Stimulated activated CD4-positive, alpha-beta T cell treated with anti-CD3 and anti-CD28 coated beads, TNF-alpha, amount 100 ng/mL, for 4 hours (primary cell): ENCODE measurements at places on chromosomes 3 and 15.

- no peak for DNase-seq
Observed at GRCh38 chr15:86155551-86155950, 75.9 kb downstream of the AGBL1 start.

DNA sequence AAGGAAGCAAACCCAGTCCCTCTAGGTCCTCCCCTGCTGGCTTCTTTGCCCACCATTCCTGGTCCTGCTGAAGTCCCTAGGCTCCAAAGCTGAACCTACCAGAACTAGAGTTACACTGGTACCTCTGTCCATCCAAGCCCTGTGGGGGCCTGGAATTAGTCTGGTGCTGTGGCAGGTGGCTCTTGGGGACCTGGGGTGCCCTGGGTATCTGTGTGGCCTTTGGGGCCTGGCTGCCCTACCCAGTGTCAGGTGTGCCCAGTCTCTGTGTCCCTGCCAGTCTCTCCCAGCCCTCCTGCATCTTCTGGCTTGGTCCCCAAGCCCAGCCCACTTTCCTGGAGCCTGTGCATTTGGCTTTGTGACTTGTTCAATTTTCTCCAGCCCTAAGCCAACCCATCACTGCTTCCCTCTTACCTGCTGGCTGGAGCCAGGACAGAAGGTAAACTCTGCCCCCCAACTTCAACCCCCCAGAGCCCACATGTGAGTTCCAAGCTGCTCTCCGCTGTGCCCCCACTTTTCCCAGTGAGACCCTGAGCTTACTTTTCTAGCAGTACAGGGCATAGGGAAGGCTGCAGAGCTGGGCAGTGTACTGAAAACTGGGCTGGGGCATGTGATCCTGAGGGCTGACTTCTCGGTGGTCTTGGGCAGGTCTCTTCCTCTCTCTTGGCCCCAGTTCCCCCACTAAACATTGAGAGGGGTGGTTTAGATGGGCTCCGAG is 28.3 kb upstream of the HHATL start:
- DNase-seq, result no peak

DNA sequence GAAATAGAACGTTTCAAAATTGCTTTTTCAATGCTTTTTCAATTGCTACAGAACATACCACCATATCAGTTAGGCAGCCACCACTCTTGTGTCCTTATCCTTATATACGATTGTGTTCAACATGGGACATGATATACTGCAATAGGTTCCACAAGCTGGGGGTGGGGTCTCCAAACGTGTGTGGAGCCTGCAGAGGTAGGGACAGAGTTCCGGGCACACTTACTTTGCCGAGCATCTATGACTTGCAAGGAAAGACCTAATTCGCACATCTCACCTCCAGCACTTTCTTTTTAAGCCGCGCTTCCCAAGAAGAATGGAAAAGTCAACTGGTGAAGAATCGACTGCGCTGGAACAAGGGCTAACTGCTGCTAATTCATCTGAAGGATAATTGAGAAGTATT is 39.6 kb upstream of the SFMBT1 start:
- DNase-seq, result no peak

DNA sequence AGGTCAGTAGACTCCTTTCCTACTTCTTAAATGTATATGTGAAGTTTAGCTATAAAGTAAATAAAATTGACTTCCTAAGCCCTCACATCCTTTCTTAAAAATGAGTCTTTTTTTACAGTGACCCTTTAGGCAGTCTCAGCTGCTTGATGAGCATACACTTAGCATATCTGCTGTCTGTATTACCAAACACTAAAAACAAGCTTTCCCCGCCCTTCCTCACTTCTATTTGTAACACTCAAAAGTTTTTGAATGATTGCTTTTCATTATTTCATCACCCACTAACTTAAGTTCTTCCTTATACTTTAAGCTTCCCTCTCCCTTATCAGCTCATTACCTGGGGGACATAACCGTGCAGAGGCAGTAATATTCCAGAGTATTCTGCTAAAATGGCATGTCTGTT is 89.4 kb downstream of the PLOD2 start:
- DNase-seq, result no peak

- no peak for DNase-seq
Observed at GRCh38 chr3:9499455-9500107, 54.0 kb downstream of the LHFPL4 start.

- no peak for DNase-seq
Observed at GRCh38 chr15:75186044-75186443, 15.6 kb upstream of the C15orf39 start.

DNA sequence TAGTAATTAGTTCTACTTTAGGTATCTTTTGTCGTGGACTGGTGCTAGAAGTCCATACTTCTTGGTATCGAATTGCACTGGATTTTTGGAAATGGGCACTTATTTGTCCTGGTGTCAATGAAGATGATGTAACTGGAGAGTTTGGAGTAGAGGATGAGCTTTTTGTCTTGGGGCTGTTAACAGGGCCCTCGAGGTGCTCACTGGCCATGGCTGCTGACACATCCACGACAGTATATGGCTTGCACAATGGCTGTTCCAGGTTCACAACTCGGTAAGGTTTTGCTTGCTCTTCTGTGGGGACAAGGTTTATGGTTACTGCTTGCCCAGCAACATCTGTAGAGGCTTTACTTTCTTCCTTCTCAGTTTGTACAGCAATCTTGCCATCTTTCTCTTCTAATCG is 109.4 kb upstream of the TSPAN3 start:
- no peak for DNase-seq

DNA sequence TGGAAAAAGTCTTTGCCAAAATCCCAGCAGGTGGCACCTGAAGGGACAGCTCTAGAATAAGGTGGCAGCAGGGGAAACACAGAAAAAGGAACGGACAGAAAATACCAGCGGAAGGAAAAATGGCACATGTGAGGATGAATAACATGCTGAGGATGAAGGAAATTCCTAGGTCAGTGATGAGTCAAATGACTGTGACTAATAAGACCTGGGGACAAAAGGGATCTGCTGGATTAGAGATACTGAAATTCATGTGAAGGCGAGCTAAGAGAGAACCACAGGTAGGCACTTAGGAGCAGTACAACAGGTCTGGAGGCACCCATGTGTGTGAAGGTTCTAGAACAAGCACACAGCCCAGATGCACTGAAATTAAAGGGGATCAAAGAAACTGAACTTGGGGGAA is 482.5 kb downstream of the FOXP1 start:
- DNase-seq, result no peak

DNA sequence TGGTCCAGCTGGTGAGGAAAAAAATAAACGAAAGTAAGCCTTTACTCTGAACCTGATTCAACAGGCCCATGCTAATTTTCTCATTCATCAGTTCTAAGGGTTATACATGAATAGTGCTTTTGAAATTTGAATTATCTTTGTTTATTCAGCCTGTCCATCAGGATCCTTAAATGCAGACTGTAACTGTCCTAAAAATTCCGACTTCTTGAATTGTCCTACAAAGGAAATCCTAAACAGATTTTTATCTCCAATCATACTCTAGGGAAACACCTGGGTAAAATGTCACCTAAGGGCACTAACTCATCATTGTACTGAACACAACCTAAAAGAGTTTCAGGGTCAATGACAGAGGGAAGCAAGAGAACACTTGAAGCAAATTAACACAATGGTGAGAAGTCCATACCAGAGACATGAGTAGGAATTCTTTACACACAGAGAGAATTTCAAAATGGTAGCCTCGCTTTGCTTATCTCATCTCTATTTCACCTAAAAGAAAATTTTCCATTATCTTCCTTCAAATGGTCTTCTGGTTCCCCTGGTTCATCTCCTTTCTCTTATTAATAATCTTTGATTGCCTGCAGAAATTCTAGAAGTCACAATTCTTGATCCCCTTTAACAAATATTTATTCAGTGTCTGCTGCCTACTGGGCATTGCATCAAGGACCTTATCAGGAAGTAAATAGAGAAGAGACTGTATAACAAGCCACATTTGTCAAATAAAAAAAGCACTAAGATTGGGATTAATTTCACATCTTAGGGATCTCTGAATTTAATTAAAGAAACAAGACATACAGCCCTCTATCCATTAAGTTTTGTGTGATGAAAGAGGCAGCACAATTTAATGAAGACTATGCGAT is 182.7 kb downstream of the MEIS2 start:
- DNase-seq, result no peak

GRCh38 chr15:87752250-87752951 is 504.1 kb downstream of the NTRK3 start:
- DNase-seq, result no peak

- no peak for DNase-seq
Observed at GRCh38 chr3:43074482-43074881, 31.4 kb downstream of the POMGNT2 start.

DNA sequence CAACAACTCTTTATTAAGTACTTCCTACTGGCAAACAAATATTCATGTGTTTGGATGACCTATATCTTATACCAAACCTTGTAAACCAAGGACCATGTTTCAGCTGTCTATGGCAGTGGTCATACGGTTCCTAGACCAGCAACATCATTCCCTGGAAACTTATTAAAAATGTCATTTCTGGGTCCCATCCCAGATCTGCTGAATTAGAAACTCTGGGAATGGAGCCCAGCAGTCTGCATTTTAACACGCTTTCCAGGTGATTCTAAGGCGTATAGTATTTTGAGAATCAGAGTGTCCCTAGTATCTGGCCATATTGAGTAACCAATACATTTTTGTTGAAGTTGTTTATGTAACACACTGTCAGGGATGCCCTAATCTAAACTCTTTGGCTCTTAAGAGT is 363.4 kb upstream of the LRRC3B start:
- no peak for DNase-seq

- no peak for DNase-seq
Observed at GRCh38 chr3:187758318-187758955, 13.2 kb upstream of the BCL6 start.

GRCh38 chr3:14461748-14462324 is 59.4 kb downstream of the SLC6A6 start:
- peak; percentile 7 for DNase-seq

DNA sequence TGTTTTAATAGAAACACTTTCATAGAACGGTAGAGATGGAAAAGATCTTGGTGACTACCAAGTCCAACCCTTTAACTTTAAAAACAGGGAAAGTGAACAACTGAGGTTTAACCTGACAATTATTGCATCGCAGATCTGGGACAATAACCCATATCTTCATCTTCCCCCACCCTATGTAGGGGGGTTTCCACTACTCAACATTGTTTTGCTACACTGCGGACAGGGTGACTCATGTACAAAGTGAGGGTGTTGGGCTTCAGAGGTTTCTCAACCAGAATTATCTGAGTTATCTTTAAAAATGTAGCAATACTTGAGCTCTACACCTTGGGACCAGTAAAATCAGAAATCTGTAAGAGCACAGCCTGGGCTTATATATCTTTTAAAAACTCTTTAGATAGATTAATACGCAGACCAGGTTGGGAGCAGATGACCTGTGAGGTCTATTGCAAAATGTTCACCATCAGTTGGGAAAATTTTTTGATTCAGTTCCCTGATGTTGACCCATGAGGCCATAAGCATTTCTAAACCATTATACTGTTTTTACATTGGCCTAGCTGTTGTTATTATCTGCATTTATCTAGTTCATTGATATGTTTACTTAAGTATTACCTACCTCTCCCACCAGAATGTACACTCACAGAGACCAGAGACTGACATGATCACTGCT is 103.6 kb upstream of the ICE2 start:
- no peak for DNase-seq

DNA sequence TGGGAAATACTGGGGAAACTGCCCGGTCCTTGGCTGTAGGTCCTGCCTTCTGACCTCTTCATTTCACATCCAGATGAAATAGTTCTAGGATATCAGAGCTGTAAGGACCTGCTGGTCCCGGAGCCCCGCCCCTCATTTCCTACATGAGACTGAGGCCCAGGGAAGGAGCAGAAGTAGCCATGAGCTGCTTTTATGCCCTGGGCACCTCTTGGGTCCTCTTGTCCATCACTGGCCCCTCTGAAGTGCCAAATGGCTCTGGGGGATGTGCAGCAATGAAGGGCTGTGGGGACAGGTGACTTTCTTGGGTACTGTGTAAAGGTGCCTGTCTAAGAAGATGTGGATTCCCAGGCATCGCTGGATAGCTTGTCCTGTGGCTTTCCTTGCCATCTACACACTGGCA is 40.3 kb upstream of the ESYT3 start:
- DNase-seq, result no peak

GRCh38 chr3:50353245-50354004 is 2.8 kb downstream of the CYB561D2 start:
- DNase-seq, result no peak

GRCh38 chr3:73490453-73491286 is 134.1 kb downstream of the PDZRN3 start:
- DNase-seq, result no peak

DNA sequence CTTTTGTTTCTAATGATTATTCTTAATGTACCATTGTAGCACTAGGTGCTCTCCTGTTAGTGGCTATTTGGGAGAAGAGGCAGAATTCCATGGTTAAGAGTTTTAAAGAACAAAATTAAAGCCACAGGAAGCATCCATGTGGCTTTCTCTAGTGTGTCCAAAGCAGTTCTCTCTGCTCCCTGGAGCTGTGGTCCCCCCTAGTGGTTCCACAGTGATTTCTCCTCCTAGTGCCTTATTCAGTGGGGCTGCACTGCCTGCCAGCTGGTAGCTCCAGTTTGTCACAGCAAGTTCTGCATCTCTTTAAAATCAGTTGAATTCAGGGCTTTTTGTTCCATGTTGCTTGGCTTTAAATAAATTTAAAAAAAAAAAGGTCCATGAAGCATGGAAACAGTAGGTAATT is 39.6 kb upstream of the FAM98B start:
- no peak for DNase-seq

DNA sequence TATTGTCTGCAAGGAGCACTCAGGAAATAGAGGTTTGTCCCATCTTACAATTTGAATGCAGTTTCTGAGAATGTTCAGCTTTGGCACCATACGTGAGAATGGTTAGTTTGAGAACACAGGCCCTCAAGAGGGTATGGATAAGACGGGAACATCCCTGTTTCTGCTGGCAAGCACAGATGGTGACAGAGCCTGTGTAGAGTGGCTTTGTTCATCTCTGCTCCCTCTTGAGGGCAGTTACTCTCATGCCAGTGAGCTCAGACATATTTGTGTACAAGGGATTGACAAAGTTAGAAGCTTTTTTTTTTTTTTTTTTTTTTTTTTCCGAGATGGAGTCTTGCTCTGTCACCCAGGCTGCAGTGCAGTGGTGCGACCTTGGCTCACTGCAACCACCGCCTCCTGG is 71.5 kb upstream of the FILIP1L start:
- DNase-seq, result no peak

DNA sequence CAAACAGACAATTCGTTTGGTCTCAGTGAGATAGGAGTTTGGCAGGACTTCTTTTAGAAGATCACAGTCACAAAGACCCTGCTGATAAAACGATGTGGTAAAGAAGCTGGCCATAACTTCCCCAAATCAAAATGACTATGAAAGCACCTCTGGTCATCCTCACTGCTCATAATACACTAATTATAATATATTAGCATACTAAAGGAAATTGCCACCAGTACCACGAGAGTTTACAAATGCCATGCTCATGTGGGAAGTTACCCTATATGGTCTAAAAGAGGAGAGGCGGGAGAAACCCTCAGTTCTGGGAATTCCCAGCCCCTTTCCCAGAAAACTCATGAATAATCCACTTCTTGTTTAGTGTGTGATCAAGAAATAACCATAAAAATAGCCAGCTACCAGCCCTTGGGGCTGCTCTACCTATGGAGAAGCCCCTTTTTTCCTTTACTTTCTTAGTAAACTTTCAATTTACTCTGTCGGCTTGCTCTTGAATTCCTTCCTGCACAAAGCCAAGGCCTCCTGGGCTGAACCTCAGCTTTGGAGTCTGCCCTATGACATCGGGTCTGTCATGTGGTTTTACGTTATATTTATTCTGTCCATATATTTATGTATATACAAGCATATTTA is 115.8 kb upstream of the IGSF10 start:
- no peak for DNase-seq

- DNase-seq, result no peak
Observed at GRCh38 chr15:99504823-99505551, 60.8 kb upstream of the MEF2A start.

- no peak for DNase-seq
Observed at GRCh38 chr3:105334138-105334882, 32.4 kb upstream of the ALCAM start.
